ENCODE measurements at places on chromosomes 3 and 15.
A peak's percentile ranks its signal among the peaks of the same experiment; 100 is the strongest.

- no peak for DNase-seq
Observed at GRCh38 chr3:159380891-159381290, 579.0 kb downstream of the MFSD1 start.

DNA sequence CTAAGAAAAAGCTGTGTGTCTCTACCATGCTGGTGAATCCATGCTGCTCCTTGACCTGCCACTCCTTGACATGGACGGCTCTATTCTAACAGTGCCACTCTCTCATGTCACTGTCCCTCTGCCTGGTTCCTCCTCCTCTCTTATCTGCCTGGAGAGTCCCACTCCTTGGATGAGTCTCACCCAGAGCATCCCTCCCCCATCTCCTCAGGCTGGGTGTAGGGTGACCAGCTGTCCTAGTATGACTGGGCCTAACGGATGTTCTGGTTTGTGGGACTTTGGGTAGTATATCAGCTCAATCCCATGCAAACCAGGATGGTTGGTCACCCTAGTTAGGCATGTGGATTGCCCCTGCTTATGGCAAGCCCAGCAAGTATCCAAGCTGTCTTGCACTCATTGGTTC is 54.3 kb downstream of the LIPC start:
- DNase-seq: no peak

- DNase-seq: no peak
Observed at GRCh38 chr3:115825046-115825445, 201.7 kb downstream of the GAP43 start.

DNA sequence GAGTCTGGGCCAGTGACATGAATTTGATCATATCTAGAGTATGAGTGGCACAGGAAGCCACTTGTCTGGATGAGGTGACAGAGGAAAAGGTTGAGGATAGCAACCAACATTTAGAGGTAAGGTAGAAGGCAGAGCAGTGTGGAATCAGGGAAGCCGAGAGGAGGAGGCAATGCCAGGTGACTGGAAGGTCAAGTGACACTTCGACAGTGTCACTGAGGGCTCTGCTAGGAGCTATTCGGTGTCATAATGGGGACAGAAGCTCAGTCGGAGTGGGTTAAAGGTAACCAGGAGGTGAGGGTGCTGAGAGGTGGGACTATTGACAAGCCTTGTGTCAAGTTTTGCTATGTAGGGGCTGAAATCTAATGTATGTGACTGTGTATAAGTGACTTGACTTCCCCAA is 56.7 kb downstream of the IGF1R start:
- no peak for DNase-seq

GRCh38 chr3:112354642-112355306 is 21.8 kb downstream of the CD200 start:
- no peak for DNase-seq

GRCh38 chr3:50205413-50206276 is 574 bp downstream of the SLC38A3 start:
- no peak for DNase-seq

- no peak for DNase-seq
Observed at GRCh38 chr15:60682115-60682514, 203.2 kb upstream of the ICE2 start.

- DNase-seq: no peak
Observed at GRCh38 chr15:61426466-61426865, 197.4 kb upstream of the RORA start.

- no peak for DNase-seq
Observed at GRCh38 chr15:94526071-94526689, 294.8 kb downstream of the MCTP2 start.

GRCh38 chr3:139110072-139110830 is 65.6 kb upstream of the PRR23C start:
- no peak for DNase-seq

DNA sequence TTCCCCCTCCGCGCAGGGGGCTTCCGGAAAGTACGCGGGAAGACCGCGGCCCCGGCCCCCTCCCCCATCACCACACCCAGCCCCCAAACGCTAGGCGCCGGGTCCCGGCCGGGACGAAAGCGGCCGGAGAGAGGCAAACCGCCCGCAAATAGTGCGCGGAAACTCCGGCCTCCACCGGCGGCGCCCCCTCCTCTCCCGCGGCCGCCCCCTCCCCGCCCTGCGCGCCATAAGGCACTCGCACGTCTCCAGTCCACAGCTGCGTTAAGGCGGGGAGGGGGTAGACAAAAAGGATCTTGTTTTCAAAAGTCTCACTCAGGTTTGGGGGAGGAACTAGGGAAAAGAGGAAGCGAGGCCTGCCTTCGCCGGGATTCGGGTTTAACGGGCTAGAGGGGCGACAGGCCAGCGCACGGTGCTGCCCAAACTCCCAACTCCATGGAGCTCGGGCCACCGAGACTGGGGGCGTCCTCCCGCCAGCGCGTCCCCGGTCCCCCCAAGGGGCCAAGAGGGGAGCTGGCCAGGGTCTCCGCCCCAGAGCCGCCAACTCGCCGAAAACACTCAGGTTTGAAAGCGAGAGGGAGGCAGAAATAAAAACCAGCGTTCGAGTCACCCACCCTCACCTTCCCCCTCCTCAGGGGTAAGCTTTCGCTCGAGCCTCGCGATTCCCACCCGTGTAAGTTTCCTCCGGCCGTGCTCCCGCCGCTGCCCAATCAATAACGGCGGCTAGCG is 1.8 kb downstream of the ANP32A start:
- DNase-seq: peak; percentile 48

- no peak for DNase-seq
Observed at GRCh38 chr3:51712511-51712931, 5.7 kb downstream of the GRM2 start.

GRCh38 chr3:42728056-42728455 is 25.5 kb upstream of the HHATL start:
- no peak for DNase-seq

DNA sequence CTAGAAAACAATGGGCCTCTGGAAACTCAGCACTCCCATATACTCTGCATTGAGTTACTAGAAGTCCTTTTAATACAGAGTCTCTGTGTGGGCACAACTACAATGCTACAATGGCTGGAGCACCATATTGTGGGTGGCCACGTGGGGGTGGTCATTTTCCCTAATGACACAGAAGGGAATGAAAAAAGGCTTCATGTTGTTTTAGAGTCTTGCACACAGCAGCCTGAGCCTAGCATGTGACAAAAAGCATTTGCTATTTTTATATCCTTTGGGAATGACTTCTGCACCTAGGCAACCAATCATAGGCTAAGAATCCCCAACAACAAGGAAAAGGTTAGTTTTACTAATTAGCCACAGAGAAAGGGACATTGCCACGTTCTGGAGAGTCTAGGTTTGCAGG is 120.6 kb downstream of the PPM1L start:
- no peak for DNase-seq

GRCh38 chr3:195548987-195549386 is 5.9 kb upstream of the PPP1R2 start:
- no peak for DNase-seq

DNA sequence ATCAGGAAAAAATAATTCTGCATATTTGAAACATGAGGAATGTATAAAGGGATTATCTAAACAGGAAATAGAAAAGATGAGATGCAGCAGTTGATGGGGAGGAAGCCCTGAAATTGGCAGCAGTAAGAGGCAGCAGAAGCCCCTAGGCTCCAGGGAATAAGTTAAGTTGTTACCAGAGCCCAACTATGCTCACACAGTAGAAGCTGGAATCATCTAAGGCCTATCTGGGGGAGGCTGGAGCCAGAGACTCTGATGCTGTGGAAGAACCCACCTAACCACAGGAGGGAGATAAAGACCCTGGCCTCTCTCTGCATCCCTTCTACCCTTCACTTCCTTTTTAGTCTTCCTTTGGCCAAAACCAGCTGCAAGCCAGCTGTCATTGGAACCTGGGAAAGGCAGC is 519.7 kb downstream of the DIPK2A start:
- no peak for DNase-seq

DNA sequence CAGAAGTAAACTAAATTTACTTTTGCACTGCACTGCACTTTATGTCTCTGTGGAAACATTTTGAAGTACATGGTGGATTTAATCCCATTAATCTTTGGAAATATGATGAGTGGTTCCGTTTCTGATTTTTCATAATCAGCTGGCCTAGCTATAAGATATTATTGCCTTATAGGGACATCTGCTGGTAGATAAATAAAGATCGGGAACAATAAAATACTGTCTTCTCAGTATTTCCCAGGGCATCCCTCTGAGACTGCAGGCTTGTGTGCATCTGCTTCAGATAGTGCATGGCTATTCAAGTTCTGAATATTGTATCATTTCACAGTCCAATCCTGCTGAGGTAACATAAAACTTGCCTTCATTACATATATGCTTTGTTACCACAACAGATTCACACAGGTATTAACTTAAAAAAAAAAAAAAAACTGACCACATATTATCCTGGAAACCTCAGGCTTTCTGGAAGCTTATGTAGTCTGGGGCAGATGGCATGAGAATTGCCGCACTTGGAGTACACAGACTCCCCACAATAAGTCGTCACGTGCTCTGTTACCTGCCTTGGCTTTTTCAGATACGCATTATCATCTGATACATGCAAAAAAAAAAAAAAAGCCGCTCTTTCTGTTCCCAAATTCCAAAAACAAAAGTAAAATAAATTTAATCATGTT is 330.8 kb upstream of the AGTR1 start:
- DNase-seq: no peak

DNA sequence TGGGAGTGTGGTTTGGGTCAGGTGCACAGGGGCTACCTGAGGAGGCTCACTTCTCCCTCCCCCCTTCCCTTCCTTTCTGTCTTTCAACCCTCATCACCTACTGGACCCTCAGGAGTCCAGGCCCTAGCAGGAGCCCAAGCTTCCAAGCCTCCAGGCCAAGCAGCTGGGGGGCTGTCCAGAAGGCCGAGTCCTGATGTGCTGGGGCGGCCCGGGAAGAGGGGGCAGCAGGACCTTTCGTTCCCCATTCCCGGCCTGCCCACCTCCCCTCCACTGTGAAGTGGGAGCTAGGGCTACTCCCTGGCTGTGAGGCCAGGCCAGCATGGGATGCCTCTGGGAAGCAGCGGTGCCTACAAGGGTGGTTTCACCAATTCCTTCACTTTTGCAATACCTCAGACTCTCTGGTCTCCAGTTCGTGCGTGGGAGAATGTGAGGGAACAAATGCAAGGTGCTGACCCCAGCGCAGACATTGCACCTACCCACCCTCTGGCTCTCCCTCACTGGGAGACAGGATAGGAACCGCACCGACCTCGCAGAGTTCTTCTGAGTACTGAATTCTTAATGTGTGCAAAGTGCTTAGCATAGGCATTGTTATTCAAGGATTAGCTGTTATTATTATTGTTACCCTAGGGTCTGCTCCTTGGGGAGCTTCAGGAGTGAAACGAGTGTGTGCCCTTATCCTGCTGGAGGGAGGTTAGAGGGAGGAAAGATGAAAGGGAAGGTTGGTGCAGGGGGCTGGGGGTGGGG is 2.5 kb downstream of the EPHB3 start:
- DNase-seq: no peak

DNA sequence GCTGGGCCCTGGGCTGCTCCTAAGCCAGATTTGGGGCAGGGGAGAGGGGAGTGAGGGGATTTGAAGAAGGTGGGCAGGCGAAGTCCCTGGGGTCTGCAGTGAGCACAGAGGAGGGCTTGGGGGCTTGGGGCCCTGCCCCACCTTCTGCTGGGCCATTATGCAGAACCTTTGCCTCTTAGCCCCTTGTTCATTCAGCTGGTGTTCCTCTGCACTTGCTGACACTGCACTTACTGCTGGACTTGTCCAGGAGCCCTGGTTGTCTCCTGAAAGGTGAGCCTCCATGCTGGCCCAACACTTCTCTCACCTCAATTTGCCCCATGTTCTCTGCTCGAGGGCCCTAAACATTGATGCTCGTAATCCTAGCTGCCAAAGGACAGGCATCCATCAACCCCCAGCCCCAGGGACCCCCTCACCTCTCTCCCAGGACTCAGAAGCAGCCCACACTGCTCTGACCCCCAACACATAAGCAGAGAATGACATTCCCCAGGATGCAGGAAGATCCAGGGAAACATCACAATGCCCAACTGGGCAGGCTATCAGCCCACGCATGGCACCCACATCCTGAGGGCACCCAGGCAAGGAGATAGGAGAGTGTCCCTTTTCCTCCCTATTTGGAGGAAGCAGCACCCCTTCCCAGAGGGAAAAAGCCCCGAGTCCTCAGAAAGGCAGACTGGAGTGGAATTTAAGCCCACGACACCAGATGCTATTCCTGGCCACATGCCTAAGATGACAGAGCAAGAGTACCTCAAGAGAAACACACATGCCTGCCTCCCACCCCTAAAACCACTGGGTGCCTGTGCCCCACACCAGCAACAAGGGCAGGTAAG is 76.8 kb downstream of the ADCY5 start:
- DNase-seq: no peak

DNA sequence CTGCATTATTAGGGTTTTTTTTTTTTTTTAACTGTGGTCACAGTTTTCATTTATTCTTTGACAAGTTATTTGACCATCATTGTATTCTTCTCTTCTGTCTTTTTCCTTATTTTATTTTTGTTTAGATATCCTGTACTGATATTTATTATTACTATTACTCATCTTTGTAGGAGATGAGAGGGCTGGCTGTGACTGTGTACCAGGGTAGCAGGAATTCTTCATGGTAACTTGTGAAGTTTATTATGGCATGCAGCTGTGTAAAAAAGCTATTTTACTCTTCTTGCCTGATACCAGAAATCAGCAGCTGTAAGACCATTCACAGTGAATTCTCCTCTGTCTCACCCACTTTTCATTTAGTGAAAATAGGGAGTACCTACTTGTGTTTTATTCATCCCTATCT is 44.5 kb downstream of the ATP6V1A start:
- no peak for DNase-seq

GRCh38 chr3:43015572-43015971 is 36.5 kb downstream of the GASK1A start:
- DNase-seq: no peak

DNA sequence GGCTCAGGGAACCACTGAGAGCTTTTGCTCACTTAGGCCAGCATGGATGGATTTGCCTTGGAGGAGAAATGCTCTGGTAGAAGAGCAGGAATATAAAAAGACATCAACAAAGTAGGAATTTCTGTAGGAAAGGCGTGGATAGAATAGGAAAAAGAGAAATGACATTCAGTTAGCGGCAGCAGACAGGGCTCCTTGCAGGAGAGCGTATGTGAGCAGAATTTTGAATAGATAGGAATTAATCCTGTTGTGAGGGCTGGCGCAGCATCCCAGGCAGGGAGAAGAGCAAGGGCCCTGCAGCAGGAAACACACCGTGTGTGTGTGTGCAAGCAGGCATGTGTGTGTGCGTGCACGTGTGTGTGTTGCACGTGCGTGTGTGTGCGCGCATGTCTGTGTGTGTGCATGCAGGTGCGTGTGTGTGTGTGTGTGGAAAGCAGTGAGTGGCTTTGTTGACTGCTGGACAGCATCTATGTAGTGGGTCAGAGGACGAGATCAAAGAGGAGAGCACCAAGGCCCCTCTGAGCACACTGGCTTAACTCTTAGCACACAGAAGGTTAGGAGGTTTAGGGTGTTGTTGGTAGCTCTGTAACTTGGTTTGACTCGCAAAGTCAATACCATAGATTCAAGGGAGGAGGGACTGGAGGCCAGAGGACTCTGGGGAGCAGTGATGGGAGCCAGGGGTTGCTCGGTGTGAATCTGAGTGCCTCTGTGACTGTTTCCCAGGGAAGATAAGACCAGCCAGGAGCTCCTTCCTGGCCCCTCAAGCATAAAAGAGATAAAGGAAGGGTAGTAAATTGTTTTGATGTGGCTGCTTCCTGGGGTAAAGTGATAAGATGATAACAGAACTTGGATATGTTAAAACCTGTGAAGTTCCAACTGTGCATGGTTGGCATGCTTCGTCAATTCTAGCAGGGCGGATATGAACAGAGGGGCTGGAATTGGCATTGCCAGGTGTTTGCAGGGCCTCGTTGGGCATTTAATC is 639.5 kb downstream of the NR2F2 start:
- DNase-seq: no peak

Measured in urinary bladder (tissue), 4 donors.